ENCODE measurements at places on chromosomes 4 and X. TPM values are rescaled to one million over a fixed set of nuclear protein-coding genes. Genes with fewer than 3 reads are reported as not detected.

The TECRL gene
- 0.55 TPM for total RNA-seq

The PAGE1 gene
- not detected for total RNA-seq

The PDE5A gene
- total RNA-seq, result 10.7 TPM

The IQSEC2 gene
- total RNA-seq, result 20.0 TPM

The PCYT1B gene
- total RNA-seq, result not detected

The TCEAL2 gene
- 1.3 TPM for total RNA-seq
